RPMI7951 (cell line): ENCODE measurements at places on chromosomes 13 and 19.

GRCh38 chr13:75052616-75053015, 429.4 kb downstream of the TBC1D4 start:
- no peak for DNase-seq

DNA sequence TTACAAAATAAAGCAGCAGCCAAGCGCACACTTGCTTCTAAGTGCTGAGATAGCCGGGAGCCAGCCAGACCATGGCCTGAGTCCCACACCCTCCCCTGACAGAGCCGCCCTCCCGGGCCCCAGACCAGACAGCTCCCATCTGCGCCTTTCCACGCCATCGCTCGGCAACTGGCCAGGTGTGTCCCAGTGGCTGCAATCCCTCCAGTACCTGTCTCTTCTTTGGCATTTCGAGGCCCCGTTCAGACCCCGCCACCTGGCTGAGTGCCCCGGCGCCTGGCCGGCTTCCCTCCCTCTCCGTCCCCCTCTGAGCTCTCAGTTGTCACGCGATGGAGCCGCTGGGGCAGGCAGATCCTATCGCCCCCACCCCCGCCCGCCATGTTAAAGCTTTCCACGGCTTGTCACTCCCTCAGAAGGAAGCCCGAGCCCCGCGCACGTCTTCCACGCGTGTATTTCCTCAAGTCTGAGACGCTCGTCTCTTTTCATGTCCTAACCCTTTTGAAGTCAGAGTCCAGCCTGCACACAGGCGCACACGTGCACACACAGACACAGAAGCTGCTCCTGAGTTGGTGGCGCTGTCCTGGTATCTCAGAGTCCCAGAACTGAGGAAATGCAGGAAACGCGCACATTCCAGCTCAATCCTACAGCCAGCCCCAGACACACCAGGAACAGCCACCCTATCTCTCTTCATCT, 7.9 kb downstream of the MLLT1 start:
- peak; percentile 84 for DNase-seq

GRCh38 chr13:98761126-98761985, 8.9 kb upstream of the SLC15A1 start:
- peak; percentile 76 for DNase-seq

DNA sequence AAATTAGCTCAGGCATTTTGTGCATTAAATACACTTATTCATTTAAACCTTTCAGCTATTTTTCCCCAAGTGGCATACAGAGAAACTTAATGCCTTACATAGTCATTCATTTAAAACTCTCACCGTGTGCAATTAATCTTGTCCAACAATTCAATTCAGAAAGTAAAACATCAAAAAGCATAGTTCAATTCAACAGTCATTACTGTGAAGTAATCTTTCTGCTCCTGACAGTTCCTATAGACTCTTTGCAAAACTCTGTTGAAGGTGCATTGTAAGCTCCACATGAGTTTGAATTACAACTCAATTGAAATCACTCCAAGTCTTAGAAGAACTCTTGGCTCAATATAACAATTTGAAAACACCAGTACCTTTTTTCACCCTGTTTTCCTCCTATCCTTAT, 228.3 kb downstream of the DACH1 start:
- DNase-seq: no peak

DNA sequence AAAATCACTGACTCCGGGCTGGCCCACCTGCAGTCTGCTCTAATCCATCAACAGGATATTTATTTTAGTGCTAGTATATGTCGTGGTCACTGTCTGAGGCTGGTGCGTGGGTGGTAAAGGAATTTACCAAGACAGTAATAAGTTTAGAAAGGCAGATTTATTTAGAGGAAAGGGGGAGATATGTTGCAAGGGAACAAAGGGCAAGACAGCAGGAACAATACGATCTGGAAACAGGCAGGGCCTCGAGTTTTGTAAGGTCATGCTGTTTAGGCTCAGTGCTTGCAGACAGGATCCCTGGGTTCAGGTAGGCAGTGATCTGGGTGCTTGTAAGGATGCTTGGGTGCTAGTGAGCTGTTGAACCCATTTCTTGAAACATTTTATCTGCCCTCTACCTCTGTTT, 748.2 kb upstream of the SLITRK5 start:
- DNase-seq: no peak

DNA sequence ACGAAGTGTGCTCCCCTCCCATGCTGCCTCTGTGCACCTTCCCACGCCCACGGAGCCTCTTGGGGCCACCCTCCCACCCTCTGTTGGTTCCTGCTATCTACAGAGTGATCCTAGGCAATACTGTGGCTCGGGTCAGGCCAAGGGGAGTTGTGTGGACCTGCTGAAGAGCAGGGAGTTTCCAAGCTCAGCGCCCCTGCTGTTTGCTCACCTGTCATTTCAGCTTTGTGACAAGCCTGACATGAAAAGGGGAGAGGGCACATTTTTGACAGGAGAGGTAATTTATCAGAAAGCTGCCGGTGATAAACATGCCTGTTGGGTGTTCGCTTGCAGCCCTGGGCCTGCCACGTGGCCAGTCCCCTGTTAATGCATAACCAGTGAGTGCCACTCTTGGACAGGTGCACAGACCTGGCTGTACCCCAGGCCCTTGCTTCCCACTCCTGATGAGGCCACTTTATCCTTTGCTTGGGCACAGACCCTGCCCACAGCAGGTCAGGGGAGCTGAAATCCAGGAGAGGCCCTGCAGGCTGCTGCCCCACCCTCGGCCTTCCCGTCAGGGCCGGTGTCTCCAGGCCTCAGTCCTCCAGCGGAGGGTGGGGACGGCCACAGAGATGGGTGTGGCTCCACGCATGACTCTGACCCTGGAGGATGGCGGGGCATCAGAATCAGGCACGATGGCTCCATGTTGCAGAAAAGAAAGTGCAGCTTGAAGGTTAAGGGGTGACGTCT, 201.5 kb upstream of the GPR12 start:
- DNase-seq: no peak

GRCh38 chr13:99960663-99961311, 10.8 kb downstream of the ZIC5 start:
- DNase-seq: no peak

- no peak for DNase-seq
These were observed 16.0 kb upstream of the GTF2F2 start for GRCh38 chr13:45104261-45104660.

DNA sequence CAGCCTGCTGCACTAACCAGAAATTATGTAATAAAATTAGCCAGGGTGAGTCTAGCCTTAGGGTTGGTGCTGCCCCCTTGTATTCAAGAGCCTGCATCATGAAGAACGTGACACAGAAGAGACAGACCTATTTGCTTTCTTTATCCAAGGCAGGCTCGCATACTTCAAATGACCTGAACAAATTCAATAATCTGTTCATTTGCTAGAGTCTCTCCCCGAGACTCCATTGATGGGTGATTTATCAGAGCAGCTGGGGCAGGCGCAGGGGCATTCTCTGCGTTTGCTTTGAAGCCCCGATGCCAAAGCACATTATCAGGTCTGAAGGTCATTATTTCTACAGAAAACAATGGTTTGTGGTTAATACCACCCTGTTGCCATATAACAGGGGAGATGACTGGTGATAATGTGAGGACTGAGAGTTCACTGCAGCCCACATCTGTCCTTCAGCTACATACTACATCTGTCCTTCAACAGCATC, 520.3 kb downstream of the DIAPH3 start:
- DNase-seq: no peak

DNA sequence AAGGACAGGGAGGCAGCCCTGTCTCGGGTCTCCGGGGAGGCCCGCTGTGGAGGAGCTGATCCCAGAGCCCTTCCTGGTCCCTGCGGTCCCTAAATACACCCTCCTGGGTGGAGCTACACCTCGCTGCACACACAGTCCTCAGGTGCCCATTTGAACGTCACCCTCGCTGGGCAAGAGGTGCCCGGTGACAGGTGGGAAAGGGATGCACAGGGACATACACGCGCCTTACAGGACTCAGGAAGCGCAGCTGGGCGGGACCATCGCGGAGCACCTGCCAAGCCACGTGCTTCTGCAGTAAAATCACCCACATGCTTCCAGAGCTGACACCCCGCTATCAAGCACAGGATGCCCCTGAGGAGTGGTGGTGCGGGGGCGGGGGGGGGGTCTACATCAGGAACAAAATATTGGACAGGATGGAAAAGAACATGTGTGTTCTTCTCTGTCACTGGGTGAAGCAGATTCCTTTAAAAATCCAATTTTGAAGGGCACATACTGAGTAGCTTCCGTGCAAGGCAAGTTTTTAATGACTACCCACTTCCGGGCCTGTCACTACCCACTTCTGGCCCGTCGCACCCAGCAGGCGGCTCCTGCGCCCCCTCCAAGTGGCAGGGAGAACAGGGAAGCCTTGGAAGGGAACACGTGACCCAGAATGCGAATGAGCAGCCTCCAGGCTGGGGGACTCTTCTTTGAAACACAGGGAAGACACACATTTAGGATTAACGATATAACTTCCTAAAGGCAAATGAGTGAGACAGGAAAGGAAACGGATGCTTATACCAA, 78.9 kb downstream of the COL4A1 start:
- DNase-seq: no peak

- DNase-seq: peak; percentile 83
These were observed 825.8 kb downstream of the GPC5 start for GRCh38 chr13:92224052-92224821.

- DNase-seq: no peak
These were observed 159.0 kb upstream of the FNDC3A start for GRCh38 chr13:48816700-48817099.

- DNase-seq: no peak
These were observed 26.1 kb downstream of the PPP5C start for GRCh38 chr19:46372901-46373490.

- DNase-seq: no peak
These were observed 1060.8 kb downstream of the UQCRFS1 start for GRCh38 chr19:28152195-28152594.

DNA sequence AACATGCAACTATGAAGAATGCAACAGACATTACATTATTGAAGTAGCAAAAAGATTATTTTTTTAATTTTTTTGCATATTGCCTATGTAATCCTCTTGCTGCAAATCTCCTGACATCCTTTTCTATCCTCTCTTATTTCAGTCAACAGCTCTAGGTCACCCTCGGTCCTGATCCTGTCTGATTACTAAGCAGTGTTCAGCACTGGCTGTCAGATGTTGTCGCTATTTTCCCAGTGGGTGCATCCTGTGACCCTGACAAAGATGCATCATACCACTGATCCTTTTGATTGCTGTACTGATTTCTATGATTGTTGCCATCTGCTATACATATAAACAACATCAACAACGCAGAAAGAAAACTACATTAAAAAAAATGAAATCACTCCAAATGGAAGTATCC, 443.7 kb upstream of the PRR20A start:
- no peak for DNase-seq

GRCh38 chr19:49588365-49589122, 2.4 kb upstream of the PRR12 start:
- DNase-seq: no peak

DNA sequence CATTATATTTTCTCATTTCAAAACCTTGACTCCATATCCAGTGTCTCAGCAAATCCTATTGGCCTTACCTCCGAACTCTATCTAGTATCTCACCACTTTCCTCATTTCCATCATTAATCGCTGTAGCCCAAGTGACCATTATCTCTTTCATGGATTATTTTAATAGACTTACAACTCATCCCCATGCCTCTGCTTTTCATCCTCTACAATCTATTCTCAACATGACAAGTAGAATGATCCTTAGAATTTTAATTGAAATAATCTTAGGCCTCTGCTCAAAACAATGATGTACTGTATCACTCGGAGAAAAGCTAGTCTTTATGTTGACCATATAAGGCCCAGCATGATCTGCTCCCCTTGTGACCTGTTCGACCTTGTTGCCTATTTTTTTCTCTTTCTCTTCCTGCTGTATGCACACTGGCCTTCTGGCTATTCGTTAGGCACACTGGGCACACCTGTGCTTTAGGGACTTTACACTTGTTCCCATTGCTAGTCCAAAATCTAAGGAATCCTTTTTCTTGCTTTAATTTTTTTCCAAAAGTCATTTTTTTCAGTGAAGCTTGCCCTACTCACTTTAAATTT, 21.4 kb downstream of the DNAJC15 start:
- no peak for DNase-seq

GRCh38 chr13:113387396-113387795, 23.5 kb upstream of the GRTP1 start:
- DNase-seq: no peak

- DNase-seq: no peak
These were observed 34.1 kb downstream of the NFIX start for GRCh38 chr19:13029301-13029880.

GRCh38 chr19:3580156-3580934, 4.9 kb upstream of the GIPC3 start:
- DNase-seq: peak; percentile 97

DNA sequence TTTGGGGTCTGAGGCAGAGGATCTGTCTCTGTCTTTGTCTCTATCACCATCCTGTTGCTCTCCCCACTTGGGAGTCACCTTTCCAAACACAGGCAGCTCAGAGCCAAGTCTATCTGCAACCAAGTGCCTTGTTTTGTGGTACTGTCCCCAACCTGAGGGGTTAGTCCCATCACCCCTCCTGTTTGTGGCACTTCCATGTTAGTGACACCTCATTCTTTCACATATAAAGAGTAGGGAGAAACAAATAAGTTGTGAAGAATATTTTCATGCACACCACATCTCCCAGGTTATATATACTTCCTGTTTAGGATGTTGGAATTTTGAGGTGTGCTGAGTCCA, 3.7 kb downstream of the GDF15 start:
- no peak for DNase-seq

GRCh38 chr13:27211771-27212364, 39.5 kb upstream of the RPL21 start:
- peak; percentile 82 for DNase-seq

DNA sequence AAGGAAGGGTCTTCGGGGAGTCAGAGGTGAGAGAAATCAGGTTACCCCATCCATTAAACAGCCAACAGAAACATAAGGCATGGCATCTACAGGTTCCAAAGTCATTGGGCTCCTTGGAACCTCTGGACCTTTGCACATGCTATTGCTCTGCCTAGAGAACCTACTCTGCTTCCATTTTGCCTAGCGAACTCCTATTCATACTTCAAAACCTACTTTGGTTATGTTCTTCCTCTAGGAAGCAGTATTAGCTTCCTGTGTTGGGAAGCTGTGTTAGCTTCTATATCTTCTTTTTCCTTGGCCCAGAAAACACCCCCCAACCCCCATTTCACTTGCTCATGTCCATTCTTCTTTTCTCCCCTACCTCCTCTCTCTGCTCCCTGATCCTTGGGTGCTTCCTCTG, 39.6 kb downstream of the F2RL3 start:
- no peak for DNase-seq

DNA sequence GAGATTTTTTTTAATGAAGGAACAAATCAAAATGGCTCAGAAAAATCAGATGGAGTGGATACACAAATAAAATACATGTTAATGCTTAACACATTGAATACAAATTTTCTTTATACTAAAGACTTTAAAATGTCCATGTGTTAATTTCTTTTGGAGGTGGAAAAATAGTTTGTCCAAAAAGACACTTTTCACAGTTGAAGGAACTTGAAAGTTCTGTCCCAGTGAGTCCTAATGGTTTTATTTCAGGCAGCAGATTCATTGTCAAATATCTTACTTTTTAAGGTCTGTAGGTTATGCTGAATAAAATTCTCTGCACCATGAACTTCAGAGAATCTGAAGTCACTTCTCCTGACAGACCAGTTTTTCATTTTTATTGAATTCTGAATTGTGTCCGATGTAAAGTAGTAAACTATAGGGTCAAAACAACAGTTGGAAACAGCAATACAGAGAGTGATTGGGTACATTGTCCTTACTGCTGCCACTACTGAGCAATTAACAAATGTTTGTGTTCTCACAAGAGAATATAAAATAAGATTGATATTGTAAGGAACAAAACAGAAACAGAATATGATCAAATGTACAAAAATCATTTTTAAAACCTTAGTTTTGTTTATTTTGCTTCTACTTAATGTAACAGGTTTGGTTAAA, 1.6 kb downstream of the LPAR6 start:
- no peak for DNase-seq
